ENCODE measurements at places on chromosomes 4 and X.
A peak's percentile ranks its signal among the peaks of the same experiment; 100 is the strongest.

- no peak for DNase-seq
These were observed 338 bp upstream of the KLHL2 start for GRCh38 chr4:165207016-165207430.

- DNase-seq, result no peak
These were observed 89.4 kb downstream of the TNIP2 start for GRCh38 chr4:2666722-2667247.

DNA sequence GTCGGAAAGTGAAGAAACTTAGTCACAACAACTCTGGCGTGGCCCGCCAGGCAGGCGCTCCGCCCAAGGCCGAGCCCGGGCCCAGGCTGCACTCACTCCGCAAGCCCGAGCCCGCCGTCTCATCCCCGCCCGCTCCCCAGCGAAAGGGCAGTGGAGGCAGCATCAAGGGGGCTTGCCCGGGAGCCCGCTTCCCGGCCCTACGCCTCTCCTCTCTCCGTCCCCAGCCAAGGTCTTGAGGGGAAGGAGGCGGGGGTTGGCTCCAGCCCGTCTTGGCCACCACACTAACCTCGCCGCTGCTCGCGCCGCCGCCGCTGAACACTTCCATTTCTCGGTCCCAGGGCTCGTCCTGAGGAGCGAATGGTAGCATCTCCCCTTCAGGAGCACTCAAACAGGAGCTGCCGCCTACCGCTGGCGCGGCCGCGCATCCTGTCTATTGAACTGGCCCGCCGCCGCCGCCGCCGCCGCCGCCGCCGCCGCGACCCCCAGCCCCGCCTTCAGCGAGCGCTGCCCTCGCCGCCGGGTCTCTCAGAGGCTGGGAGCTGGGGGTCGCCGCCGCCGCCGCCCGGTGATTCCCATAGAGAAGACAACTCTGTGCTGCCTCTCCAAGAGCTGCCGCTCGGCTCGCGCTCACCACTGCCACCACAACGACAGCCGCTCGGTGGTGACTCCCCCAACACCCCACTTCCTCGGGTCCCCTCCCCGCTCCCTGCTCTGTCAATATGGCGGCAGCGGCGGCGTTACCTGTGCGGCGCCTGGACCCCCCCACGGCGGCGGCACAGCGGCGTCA, at the start of gene RPS6KA6:
RPS6KA6 (minus strand) TSS at position 667 of the 787 bp plus-strand sequence; CDS start at position 367, 300 bp downstream.
- peak; percentile 17 for DNase-seq

- DNase-seq, result no peak
These were observed 32.4 kb upstream of the MYOZ2 start for GRCh38 chr4:119103263-119103662.

- no peak for DNase-seq
These were observed 110.2 kb upstream of the MYOZ2 start for GRCh38 chr4:119025420-119025819.

DNA sequence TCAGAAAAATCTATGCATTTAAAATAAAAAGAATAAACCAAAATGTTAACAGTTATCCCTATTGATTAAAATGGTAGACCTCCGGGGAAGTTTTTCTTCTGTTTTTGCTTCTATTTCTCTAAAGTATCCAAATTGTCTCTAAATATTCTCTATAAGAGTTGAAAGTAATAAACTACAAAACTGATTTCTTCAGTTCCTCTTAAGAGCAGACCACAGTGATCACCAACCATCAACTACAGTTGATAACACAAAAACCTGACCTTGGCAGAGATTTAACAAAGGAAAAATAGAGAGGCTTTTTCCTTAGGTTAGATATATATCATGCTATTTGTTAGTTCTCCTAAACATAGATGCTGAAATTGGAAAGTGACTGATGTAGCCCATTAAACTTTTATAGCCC, 27.3 kb downstream of the DDX60 start:
- DNase-seq, result no peak

DNA sequence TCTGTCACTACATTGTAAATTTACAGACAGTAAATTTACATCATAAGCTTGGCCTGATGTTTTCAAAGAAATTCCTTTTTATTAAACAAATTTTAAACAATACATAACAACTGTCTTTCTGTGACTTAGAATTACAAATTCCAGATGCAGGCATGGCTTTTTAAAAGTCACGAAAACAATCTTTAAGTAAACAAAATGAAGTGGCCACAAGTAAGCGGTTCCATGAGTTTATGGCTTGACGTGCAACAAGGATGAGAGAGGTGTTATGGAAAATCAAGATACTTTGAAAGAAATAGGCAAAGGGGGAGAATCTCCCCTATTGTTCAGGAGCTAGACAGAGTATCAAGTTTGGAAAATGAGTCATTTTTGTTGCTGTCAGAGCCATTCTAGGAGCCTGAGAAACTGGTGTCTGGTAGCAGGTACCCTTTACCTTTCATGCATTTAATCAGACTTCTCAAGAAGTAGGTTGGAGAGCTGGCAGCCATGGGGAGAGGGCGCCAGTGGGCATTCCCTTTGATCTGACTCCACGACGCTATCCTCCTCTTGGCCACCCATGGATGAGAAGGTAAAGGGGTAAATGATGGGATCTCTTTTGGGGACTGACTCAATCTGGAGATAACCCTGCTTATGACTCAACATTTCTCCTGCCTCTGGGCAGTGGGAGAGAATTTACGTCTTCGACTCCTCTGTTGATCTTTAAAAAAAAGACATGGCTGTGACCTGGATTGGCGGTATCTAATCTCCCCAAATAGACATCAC, 217.2 kb downstream of the SPRY1 start:
- no peak for DNase-seq

GRCh38 chrX:33447285-33447684, 235.9 kb upstream of the DMD start:
- DNase-seq, result no peak

DNA sequence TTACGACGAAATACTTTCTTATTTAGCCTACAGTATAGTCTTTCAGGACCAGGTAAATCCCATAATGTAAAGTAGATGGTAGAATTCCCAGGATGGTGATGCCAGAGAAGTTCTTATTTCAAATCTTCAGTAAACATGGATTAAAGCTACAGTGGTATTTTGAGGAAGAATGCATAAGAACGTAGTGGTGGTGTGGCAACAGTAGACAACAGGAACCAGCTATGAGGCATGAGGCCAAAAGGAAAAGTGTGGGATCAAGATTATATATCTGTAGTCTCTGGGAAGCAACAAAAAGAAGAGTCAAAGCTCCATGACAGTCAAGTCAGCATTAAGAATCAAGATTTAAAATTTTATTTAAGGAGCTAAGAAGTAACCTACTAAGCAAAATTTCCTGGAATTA, 60.2 kb downstream of the METTL14 start:
- no peak for DNase-seq

- DNase-seq, result no peak
These were observed 10.6 kb downstream of the MSN start for GRCh38 chrX:65677954-65678469.

DNA sequence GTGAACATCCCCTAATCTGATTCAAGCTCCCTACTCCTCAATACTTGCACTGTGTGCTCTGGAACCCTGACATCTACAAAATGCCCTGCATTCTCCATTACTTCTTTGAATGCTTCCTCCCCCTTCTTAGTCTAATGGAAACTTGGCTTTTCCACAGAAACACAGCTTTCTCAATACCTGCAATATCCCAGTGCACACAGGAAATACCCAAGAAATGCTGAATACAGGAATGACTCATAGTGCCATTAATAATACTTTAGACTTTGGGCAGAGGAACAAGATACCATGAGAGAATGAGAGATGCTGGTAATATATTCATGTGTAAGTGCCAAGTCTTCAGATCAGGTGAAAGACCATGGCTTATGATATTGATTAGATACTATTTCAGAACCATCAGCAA, 5.6 kb downstream of the QRFPR start:
- no peak for DNase-seq

- DNase-seq, result no peak
These were observed 179.0 kb downstream of the SCFD2 start for GRCh38 chr4:53186714-53187358.

DNA sequence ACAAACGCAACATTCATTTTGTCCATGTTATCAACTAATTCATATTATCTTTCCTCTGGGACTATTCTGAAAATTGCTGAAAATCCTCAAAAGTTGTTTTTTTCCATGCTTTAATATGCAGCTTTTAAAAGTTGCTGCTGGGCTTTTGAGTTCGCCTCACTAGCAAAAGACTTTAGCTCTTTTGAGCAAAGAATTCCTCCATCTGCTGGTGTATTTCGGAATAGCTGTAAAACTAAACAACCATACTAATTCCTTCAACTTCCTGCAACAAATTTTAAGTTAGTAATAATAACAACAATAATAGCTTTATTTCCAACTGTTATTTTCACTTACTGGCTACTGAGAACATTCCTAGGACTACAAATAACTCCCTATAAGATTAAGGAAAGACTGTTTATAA, 124.5 kb upstream of the PLAC1 start:
- DNase-seq, result no peak

GRCh38 chrX:130261296-130261893, 7.3 kb downstream of the ZNF280C start:
- DNase-seq, result no peak
